Hematopoietic multipotent progenitor cell (in vitro differentiated cells): ENCODE measurements at places on chromosomes 2 and 18. TPM values are rescaled to one million over a fixed set of nuclear protein-coding genes. Genes with fewer than 3 reads are reported as not detected.

DNA sequence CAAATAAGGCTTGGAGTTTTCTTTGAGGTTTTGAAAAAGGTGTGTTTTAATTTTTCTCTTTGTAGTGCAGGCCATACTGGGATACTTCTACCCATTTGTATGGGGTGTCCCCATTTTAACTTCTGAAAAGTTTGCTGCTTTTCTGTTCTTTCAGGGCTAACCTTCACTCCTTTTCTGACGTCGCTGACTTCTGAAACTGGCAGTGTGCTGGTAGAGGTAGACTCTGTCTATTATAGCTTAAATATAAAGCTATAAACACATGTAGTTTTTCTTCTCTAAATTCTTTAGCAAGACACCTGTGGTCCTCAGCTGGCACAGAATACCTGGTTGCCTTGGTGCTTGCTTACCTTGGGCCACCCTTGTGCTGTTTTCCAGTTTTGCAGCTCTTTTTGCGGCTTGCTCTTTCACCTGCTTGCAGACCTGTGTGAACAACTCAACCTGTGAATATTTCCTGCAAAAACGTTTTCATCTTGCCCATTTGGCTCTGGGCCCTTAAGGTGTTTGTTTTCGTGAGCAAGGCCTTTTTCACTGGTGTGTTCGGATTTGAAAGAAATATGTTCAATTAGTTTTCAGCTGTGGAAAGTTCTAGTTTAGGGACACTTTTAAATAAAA is 42.2 kb downstream of the PHLPP1 start:
- DNase-seq, result no peak

- DNase-seq, result no peak
These were observed 105.1 kb upstream of the NCKAP5 start for GRCh38 chr2:133673305-133673905.

GRCh38 chr2:95043300-95044093 is 18.0 kb downstream of the MAL start:
- no peak for DNase-seq

DNA sequence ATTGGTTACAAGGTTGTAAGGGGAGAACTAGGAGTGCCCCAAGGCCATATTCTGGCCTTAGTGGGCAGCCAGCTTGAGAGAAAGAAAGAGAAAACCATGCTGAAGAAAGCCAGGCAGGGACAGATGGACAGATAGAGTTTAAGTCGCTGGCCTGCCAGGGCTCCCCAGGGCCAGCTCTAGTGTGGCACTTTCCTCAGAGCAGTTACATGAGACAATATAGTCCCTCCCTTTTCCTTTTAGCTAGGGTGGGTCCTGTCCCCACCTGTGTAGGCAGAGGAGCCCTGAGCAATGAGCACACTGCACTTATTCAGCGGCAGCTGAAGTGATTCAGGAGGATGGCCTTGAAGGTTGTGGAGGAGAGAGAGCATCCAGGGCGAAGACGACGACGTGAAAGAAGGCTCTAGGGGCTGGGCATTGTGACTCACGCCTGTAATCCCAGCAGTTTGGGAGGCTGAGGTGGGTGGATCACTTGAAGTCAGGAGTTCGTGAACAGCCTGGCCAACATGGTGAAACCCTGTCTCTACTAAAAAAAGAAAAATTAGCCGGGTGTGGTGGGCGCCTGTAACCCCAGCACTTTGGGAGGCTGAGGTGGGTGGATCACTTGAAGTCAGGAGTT is 152.0 kb upstream of the SLC1A4 start:
- no peak for DNase-seq

TTC32 gene
- 22.4 TPM for total RNA-seq

- no peak for DNase-seq
These were observed 84.4 kb downstream of the TMEM131 start for GRCh38 chr2:97911206-97911921.

POTEJ gene
- total RNA-seq, result under 0.01 TPM

- no peak for DNase-seq
These were observed 40.8 kb downstream of the COL5A2 start for GRCh38 chr2:189138800-189139199.

GRCh38 chr18:23718731-23719130 is 29.5 kb downstream of the LAMA3 start:
- no peak for DNase-seq

MAP3K19 gene
- total RNA-seq, result under 0.01 TPM

DNA sequence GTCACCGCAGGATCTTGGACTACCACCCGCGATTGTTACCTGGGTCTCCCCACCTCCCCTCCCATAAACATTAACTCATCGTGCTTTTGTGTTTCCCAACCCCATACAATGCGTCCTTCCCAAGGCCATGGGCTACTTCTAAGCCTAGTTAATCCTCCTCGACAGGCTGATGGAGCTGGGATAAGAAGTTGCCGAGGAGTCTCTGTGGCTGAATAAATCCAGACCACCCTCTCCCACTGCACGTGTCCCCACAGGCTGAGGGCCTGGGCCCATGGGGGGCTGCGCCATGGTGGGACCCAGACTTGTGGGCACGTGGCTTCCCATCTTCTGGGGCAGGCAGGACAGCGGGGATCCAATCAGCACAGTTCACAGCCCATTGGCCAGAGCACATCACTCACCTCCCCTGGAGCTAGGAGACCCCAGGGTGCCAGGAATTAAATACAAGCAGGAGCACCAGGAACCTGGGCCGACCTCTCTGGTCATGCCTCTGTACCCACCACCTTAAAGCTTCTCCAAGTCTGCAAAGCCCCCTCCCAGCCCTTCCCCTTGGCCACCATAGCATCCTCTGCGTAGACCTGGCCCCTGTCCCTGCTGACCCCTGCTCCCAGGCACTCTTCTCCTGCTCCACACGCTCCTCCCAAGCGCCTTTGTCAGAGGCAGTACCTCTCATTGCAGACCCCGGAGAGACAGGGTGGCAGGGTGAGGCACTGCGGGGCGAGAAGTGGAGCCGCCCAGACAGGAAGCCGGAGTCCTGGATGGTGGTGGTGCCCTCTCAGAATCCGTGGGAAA is 51.0 kb upstream of the ID2 start:
- DNase-seq, result no peak

GRCh38 chr18:41753826-41754225 is 201.2 kb upstream of the PIK3C3 start:
- DNase-seq, result no peak

GRCh38 chr2:168490946-168491605 is 35.0 kb downstream of the CERS6 start:
- peak; percentile 48 for DNase-seq

CASP8 gene
- 35.0 TPM for total RNA-seq

DNA sequence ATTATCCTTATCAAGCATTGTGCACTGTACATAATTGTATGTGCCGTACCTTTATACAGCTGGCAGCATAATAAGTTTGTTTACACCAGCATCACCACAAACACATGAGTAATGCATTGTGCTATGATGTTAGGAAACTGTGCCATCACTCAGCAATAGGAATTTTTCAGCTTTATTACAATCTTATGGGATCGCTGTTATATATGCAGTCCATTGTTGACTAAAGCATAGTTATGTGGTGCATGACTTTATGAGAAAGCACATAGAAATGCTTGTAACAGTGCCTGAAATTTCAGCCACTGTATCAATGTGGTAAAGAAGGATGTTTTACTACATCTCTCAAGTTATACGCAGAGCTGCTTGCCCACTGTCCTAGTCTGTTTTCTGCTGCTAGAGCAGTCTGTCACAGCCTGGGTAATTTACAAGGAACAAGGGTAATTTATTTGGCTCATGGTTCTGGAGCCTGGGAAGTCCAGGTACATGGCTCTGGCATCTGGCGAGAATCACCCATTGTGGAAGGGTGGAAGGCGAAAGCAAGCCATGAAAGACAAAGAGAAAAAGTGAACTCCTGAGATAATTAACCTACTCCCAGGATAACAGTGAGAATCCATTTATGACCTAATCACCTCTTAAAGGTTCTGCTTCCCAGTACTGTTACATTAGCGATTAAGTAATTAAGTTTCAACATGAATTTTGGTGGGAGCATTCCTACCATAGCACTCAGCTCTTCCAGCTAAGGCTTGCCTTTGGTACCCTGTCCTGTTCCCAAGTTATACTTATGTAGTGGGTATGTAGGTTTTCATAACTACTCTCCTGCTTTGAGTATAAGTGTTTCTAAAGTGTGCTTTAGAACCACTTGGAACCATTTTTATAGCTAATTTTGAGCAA is 4.6 kb downstream of the MAP3K20 start:
- DNase-seq, result no peak

DNA sequence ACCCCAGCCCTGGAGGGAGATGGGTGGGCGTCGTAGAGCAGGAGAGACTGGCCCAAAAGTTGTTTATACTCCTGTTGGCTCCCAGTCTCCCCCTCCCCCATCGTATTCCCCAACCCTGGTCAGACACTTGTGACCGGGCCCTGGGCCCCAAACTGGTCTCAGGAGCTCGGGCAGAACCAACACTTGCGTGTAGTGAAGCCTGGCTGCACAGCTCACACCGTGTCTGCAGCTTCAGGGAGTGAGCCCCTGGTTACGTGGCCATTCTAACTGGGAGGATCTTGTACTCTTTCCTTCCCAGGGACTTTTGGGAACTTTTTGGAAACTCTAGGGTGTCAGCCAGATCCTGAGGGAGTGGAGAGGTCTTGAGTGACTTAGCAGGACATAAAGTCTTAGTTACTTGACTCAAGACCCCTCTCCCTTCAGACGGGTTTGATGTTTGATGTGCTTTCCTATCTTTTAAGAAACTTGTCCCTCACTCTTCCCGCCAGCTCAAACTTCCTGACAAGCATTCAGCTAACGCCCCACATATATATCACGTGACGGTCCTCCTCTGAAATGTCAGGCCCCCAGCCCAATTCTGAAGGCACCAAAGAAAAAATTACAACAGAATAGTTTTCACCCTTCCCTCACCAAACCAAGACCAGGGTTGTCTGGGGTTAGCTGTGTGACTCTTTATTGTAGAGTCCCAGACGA is 2.3 kb downstream of the PKDCC start:
- DNase-seq, result no peak

- DNase-seq, result no peak
These were observed 13.6 kb upstream of the ZNF397 start for GRCh38 chr18:35227254-35227653.
